Astrocyte (in vitro differentiated cells and primary cell): ENCODE measurements at places on chromosomes 1 and 21. TPM values are rescaled to one million over a fixed set of nuclear protein-coding genes. Genes with fewer than 3 reads are reported as not detected.

DNA sequence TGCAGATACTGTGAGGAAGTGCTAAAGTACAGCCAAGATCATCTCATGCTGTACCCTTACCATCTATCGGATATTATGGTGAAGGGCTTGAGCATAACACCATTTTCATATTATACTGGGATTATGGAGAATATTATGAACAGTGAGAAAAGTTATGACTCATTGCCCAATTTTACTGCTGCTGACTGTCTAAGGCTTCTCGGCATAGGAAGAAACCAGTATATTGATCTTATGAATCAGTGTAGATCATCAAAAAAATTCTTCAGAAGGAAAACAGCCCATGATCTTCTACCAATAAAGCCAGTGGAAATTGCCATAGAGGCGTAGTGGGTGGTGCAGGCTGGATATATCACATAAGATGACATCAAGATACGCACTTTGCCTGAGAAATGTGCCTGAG is 47.7 kb downstream of the PPIAL4G start:
- no peak for DNase-seq
- H3K36me3 ChIP-seq = peaks cover 2% of the 10 kb centered on the region
- no peak overlapping the region for H3K4me3 ChIP-seq
- no peaks in the 10 kb centered on the region for H3K4me1 ChIP-seq
- no peaks in the 10 kb centered on the region for H3K27me3 ChIP-seq

Gene PPIAL4G
- total RNA-seq = not detected in 2 replicates

DNA sequence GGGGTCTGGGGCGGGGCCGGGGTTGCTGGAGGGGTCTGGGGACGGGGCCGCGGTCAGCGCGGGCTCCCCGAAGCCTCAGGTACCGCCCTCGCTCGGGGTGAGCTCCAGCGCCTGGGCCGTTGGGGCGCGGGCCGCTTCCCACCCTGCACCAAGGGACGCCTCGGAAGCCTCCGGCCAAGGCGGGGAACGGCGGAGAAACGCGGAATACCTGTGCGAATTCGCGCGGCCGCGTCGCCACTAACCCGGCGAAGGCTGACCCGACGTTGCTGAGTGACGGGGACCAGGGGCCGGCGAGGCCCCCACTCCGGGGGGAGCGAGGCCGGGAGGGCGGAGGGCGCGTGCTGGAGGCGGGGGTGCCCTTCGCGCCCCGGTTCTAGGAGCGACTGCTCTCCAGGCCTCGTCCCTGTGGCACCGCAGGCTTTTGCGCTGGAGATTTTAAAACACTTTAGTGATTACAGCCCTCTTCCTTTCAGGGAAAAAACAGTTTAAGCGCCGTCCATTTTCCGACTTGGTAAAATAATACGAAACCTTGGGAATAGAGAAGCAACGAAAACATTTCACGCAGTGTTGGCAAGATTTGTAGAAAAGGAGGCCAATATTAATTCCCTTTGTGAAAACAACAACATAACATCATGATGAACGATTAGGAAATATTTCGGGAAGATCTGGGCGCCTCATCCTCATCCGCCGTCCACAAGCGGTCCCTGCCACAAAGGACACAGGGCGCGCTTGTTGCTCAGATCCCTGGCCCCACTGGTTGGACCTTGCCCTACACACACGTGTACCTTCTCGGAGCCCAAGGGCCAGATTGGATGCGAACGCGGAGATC is 971 bp upstream of the GNG4 start:
- H3K27ac ChIP-seq = no peak overlapping the region
- no peaks in the 10 kb centered on the region for H3K36me3 ChIP-seq
- no peak for DNase-seq
- peaks cover 11% of the 10 kb centered on the region for H3K4me1 ChIP-seq

- H3K27ac ChIP-seq = no peak overlapping the region
- no peak overlapping the region for H3K4me3 ChIP-seq
- no peak for DNase-seq
- H3K36me3 ChIP-seq = no peaks in the 10 kb centered on the region
- no peaks in the 10 kb centered on the region for H3K27me3 ChIP-seq
Observed at GRCh38 chr21:27825035-27825434, 858.1 kb upstream of the ADAMTS5 start.

DNA sequence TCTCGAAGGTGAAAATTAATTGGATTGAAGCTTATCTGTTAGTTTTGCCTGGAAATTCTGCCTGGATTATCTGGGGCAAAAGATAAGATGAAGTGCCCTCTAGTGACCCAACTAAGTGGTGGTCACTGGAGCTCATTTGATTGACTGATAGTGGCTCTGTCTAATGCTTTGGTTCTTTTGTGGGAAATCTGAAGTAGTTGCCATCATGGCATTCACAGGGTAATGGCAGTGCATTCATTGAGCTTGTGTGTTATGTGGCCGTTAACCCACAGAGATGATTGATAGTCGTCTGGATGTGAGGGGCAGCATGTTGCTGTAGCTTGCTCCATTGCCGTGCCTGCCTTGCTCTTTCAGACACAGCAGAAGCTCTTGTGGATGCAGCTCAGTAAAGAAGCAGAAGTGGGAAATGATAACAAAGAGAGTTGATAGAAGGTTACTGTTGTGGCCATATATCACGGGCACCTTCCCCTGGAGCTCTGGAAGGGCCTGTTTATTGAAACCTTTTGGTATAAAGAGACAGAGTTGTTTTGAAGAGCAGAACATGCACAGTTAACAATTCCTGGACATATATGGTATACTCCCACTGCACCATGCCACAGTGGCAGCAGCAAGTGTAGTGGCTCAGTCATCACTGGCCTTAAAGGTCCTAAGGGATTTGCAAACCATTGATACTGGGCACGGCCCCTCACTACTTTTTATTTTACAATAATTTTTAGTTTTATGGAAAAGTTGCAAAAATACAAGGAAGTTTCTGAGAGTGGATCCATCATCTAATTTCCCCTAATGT is 42.0 kb downstream of the CXADR start:
- no peaks in the 10 kb centered on the region for H3K36me3 ChIP-seq
- DNase-seq = no peak
- H3K4me1 ChIP-seq = no peaks in the 10 kb centered on the region
- no peak overlapping the region for H3K27ac ChIP-seq

DNA sequence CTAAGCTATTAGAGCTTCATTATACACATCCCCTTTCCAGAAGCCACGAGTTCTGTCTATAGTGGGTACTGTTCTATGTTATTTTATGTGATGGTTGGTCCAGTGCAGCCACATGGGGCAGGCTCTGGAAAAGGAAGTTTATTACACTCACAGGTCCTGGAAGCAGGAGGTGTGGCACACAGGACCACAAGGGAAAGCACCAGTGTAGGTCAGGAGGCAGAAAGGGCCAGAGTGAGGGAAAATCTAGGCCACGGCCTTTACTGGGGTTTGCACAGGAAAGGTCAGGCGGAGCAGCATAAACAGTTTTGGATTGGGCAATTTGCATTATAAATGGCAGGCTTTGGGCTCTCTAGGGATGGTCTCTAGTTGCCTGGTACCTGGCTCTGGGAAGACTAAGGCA is 21.8 kb upstream of the CNIH3 start:
- H3K4me3 ChIP-seq = no peak overlapping the region
- H3K27ac ChIP-seq = no peak overlapping the region
- peaks cover 15% of the 10 kb centered on the region for H3K4me1 ChIP-seq
- DNase-seq = no peak
- no peaks in the 10 kb centered on the region for H3K27me3 ChIP-seq

Gene SH2D2A
- 0.89 and 1.1 TPM in 2 replicates for total RNA-seq

- DNase-seq = no peak
- H3K4me1 ChIP-seq = peaks cover under 1% of the 10 kb centered on the region
- peaks cover 25% of the 10 kb centered on the region for H3K36me3 ChIP-seq
- H3K27me3 ChIP-seq = no peaks in the 10 kb centered on the region
Observed at GRCh38 chr1:224133741-224134299, 19.9 kb downstream of the FBXO28 start.

GRCh38 chr1:235838021-235838420 is 28.7 kb downstream of the LYST start:
- no peak overlapping the region for H3K4me3 ChIP-seq
- no peak overlapping the region for H3K27ac ChIP-seq
- H3K27me3 ChIP-seq = no peaks in the 10 kb centered on the region
- no peaks in the 10 kb centered on the region for H3K4me1 ChIP-seq
- no peak for DNase-seq
- H3K36me3 ChIP-seq = no peaks in the 10 kb centered on the region

DNA sequence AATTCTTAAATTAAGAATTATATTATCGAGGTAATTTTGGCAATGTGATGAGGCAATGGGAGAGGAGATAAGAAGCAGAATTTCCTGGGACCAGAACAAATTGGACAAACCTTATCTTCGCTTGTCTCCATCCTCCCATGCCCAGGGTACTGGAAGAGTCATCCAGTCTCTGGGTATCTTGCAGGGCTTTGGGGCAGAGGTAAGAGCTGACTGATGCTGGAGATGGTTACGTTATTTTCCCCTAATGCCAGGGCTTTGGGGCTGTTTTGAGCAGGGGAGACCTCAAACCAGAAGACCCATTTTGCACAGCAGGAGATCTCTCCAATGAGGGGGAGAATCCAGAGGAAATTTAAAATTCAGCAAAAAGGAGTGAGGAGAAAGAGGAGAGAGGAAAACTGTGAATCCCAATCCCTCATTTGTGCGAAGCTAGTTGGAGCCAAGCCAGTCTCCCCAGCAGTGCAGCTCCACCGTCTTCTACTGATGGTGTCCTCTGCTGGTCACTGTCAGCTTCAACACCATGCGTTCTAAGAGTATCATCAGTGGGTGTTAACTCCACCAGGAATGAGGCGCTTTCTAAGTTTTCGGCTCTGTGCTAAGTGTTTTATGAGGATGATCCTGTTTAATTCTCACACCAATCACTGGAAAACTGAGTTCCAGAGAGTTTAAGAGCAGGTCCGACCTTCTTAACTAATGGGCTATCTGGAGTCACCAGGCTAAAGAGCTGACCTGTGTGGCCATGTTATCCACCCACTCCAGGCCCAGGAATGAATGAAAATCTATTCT is 86.8 kb upstream of the CD34 start:
- H3K4me1 ChIP-seq = no peaks in the 10 kb centered on the region
- H3K36me3 ChIP-seq = no peaks in the 10 kb centered on the region
- no peak overlapping the region for H3K4me3 ChIP-seq
- peaks cover 10% of the 10 kb centered on the region for H3K27me3 ChIP-seq
- H3K27ac ChIP-seq = no peak overlapping the region
- DNase-seq = peak; percentile 42

GRCh38 chr1:8016210-8016894 is 9.8 kb downstream of the ERRFI1 start:
- H3K27ac ChIP-seq = no peak overlapping the region
- H3K36me3 ChIP-seq = peaks cover 33% of the 10 kb centered on the region
- no peak for DNase-seq
- H3K4me1 ChIP-seq = peaks cover 63% of the 10 kb centered on the region
- H3K27me3 ChIP-seq = no peaks in the 10 kb centered on the region

Gene INTS7
- total RNA-seq = 14.7 and 14.9 TPM in 2 replicates

DNA sequence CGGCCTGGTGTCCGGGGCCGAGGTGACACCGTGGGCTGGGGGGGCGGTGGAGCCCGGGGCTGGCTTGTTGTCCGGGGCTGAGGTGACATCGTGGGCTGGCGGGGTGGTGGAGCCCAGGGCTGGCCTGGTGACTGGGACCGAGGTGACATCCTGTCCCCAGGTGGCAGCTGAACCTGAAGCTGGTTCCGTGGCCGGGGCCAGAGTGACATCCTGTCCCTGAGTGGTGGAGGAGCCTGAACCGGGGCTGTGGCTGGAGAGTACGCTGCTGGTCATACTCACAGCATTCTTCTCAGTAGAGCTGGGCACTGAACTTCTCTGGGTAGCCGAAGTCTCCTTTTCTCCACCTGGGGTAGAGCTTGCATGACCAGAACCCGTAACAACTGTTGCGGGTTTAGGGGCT is 15.8 kb downstream of the THBS3 start:
- no peaks in the 10 kb centered on the region for H3K36me3 ChIP-seq
- H3K27ac ChIP-seq = no peak overlapping the region
- H3K4me1 ChIP-seq = peaks cover 27% of the 10 kb centered on the region
- H3K4me3 ChIP-seq = no peak overlapping the region

DNA sequence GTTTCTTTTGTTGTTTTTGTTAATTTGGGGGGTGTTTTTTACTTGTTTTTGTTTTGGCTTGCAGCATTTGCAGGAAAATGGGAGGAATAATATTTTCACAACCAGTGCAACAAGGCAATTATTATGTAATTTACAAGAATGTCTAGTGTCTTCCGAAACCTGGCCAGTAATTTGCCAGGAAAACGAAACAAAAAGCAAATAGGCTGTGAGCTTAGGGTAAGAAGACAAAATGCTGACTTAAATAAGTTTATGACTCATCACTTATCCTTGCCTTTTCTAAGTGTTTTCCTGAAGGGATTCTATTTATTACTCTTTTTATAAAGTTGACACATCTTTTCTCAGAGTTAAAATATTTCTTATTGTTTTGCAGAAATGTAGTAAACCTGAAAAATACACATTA is 49.8 kb downstream of the KCNT2 start:
- peak; percentile 90 for DNase-seq
- peak overlapping the region; percentile 4 for H3K27ac ChIP-seq
- peak overlapping the region; percentile 64 for H3K4me3 ChIP-seq
- H3K36me3 ChIP-seq = no peaks in the 10 kb centered on the region

DNA sequence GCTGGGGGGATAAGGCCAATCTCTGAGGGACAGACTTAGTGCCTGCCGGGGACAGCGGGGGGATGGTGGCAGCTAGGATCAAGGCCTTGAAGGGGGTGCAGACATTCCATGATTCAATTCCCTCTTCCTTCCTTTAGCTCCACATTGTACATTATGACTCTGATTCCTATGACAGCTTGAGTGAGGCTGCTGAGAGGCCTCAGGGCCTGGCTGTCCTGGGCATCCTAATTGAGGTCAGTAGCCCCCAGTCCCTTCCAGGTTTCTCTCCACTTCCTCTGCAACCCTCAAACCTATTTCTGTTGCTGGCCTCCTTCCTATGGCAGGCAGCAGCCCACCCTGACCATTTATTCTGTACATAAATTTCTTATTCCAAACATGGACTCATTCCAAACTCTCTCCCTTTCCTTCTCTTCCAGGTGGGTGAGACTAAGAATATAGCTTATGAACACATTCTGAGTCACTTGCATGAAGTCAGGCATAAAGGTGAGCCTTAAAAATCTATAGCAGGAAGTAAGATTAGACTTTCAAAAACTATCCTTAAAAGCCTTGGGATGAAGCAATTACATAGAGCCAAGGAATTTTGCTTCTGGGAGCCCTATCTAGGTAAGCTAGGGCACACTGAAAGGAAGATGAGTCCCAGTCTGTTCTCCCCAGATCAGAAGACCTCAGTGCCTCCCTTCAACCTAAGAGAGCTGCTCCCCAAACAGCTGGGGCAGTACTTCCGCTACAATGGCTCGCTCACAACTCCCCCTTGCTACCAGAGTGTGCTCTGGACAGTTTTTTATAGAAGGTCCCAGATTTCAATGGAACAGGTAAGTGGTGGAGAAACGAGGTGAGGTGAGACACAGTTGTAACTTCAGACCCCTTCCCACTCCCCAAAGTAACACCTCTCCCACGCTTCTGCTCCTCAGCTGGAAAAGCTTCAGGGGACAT is 5.1 kb downstream of the CA14 start:
- no peak overlapping the region for H3K4me3 ChIP-seq
- no peak overlapping the region for H3K27ac ChIP-seq
- H3K27me3 ChIP-seq = peaks cover 24% of the 10 kb centered on the region
- peaks cover 12% of the 10 kb centered on the region for H3K36me3 ChIP-seq
- no peak for DNase-seq

Gene TFF2
- not detected in 2 replicates for total RNA-seq

Gene TCP10L
- 0.34 TPM in 1 of 2 replicates, not detected in the other for total RNA-seq

GRCh38 chr1:29281571-29281970 is 45.2 kb downstream of the PTPRU start:
- no peak overlapping the region for H3K4me3 ChIP-seq
- no peak overlapping the region for H3K27ac ChIP-seq
- H3K4me1 ChIP-seq = peaks cover 16% of the 10 kb centered on the region
- no peaks in the 10 kb centered on the region for H3K27me3 ChIP-seq
- no peak for DNase-seq

GRCh38 chr1:220878191-220879075 is 810 bp upstream of the HLX start:
- H3K4me3 ChIP-seq = peak overlapping the region; percentile 65

Gene CRYAA
- total RNA-seq = not detected in 2 replicates
